ENCODE measurements at places on chromosomes 4 and X.

DNA sequence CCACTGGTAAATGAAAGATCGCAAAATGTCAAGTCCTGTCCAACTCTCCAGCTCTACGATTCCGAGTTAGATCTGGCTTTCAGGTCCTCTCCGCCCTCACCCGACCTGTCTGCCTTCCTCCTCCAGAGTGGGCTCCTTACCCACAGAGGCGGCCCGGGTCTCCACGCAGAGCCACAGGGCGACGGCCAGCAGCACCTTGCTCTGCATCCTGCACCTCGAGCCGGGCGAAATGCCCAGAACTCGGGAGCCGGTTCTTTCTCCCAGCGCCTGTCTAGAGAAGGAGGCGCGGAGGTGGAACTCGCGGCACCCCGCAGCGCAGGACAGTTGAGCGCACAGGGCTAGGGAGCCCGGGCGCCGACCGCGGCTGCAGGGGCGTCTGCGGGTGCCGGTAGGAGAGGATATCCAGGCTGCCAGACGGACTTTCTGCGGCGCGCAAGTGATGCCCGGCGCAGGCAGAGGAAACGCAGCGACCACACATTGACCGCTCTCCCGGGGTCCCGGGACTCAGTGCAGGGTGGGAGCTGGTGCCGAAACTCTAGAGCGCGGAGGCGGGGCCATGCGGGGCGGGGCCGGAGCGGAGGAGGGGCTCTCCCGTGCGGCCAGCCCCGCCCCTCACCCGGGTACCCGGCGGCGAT, at the start of gene KDR:
Gene KDR (minus strand): TSS at position 509 of the 635 bp plus-strand sequence. CDS start 302 bp downstream, at position 207.
- DNase-seq: no peak

DNA sequence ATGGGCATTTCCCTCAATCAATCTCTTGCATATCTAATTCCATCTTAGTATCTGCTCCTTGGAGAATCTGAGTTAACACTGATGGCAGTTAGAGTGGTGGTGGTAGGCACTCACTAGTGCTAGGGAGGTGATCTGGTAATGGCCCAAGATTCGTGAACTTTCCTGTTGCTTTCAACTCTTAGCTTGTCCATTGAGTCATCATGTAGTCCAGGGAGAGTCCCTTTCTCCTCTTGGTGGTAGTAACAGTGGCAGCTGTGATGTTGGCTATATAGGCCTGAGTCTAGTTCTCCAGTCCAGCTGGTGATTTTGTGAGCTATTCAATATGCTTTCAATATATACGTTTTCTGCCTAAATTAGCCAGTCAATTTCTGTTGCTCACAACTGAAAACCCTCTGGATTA, 7.0 kb upstream of the XKRX start:
- DNase-seq: no peak

DNA sequence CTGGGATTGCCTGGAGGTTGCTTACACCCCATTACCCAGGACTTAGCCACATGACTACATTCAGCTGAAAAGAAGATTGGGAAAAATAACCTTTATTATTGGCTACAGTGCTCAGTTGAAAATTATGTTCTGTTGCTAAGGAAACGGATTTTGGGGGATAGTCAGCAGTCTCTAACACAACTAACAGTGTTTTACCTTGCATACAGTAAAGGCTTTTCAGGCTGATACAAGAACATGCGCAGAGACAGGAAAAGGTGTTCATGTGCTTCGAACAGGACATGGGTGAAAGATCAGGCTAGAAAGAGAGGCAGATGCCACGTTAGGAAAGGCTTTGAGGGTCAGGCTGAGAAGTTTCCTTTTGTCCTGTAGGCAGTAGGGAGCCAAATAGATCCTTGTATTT, 14.8 kb upstream of the RHOH start:
- DNase-seq: no peak

DNA sequence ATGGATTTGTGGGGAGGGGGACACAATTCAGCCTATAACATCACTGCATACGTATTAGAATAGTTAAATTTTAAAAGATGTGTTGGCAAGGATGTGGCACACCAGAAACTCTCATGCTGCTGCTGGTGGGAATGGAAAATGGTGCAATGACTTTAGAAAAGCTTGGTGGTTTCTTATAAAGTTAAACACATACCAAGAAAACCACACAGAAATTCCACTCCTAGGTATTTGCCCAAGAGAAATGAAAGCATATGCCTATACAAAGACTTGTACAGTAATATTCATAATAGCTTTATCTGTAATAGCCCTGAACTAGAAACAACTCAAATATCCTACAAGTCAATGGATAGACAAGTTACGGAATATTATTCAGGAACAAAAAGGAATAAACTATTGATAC, 71.3 kb upstream of the PDHA1 start:
- no peak for DNase-seq

GRCh38 chr4:28600958-28601357, 1740.3 kb downstream of the STIM2 start:
- DNase-seq: no peak

DNA sequence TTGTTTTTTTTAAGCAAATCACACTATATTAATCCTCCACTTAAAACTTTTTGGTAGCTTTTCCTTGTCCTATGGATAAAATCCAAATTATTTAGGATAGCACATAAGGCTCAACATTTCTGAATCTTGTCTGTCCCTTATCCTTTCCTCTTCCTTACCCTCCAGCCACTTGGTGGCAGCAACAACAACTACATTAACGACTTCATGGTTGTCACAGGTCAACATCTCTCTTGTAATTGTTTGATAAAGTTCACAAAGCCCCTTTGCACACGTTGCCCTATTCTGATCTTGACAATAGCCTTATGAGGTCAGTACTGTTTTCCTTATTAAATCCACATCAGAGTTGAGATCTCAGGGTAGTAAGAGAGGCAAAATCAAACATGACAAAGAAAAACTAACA, 269.0 kb upstream of the PABPC4L start:
- no peak for DNase-seq

GRCh38 chrX:24146283-24146949, 3.1 kb upstream of the ZFX start:
- DNase-seq: no peak

GRCh38 chrX:93585661-93586060, 87.7 kb downstream of the NAP1L3 start:
- DNase-seq: no peak

DNA sequence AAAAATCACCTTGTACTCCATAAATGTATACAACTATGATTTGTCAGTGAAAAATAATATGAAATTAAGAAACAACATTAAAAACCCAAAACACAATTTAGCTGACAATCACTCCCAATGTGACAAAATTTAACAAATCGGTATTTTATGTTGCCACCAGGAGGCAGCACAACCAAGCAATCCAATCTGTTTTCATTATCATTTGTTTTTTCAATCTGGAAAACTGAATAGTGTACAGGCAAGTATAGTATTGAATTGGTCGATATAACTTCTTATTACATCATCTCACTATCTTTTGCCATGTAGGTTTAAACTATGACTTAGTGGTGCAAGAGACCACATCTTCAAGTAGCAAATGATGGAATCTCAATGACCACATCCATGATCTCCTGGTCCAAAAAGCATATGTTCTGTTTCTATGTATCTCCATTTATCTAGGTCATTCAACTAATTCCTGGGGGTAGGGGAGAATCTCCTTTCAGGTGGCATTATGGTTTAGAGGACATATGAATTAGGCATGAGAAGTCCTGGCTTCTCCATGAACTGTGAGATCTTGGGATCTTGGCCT, 112.9 kb upstream of the AGA start:
- no peak for DNase-seq

- no peak for DNase-seq
Measured at GRCh38 chr4:157270108-157270507, 49.6 kb downstream of the GRIA2 start.

GRCh38 chrX:7074148-7074907, 73.2 kb upstream of the STS start:
- DNase-seq: no peak

GRCh38 chr4:3223956-3224748, 24.8 kb upstream of the MSANTD1 start:
- no peak for DNase-seq

DNA sequence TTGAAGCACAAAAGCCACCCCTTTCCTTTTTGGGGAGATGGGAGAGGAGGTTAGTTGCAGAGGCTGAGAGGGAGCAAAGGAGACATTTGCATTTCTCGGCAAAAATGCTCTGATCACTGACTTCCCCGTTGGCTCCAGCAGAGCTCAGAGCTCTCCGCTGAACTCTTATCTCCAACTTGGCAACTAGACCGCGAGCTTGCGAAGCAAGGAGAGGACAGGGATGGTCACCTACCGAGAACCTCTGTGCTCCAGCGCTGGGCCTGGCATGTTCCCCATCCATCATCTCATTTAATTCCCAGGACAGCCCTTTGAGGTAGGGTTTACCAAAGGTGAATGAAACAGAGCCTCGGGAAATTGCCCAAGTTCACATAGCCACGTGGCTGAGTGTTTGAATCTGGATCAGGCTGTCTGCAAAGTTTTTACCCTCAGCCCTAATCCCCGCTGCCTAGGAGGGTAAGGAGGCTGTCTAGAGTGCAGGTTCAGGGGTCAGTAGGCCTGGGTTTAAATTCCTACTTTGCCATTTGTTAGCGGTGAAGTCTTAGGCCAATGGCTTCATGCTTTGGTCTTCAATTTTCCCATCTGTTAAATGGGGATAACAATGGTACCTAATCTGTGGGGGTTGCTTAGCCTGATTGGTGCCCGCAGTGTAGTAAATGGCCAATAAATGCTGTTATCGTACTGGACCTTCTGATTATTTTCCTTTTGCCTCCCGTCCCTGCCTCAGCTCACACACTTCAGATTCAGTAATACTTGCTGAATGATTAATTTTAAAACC, 3.8 kb upstream of the CITED1 start:
- no peak for DNase-seq

DNA sequence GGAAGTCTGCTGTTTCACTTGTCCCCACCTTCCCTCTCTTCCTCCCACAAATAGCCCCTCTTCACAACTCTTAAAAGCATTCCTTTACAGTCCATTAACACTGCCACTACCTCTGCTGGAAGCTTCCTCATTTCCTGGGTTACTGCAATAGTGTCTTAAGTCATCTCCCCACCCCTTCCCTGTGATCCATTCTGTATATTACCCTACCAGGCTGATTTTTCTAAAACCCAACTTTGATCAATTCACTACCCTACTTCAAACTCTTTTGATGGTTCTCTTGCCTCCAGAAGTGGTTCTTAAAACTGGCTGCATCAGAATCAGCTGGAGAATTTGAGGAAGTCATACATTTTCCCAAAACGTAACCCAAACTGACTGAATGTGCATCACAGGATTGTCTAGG, 8.8 kb upstream of the XIAP start:
- no peak for DNase-seq

- DNase-seq: no peak
Measured at GRCh38 chr4:30821859-30822612, 101.9 kb downstream of the PCDH7 start.

GRCh38 chr4:113462286-113462685, 299.3 kb downstream of the CAMK2D start:
- DNase-seq: no peak

GRCh38 chrX:64192040-64192439, 13.5 kb downstream of the AMER1 start:
- no peak for DNase-seq

GRCh38 chr4:100489305-100489704, 28.5 kb downstream of the EMCN start:
- no peak for DNase-seq

DNA sequence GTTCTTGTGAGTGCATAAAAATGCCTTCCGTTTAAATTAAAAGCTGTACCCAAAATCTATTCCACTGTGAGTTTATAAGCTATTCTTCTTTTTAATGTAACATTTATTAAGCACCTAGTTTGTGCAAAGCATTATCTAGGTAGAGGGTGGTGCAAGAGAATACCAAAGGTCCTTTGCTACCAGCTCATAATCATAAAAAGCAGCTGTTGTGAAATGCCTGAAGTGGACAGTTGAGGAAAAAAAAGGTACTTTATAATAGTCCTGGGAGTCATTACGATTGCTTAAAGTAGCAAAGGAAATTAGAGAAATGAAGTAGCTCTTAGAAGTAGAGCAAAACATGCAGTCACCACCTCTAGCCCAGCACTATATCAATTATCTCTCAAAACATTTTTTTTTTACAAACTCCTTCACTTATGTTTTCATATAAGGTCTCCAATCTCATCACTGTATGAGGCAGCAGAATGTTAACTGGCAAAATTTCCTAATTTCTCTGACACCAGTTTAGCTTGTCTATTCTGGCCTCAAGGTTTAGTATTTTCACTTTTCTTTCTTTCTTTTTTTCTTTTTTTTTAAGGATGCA, 2.1 kb downstream of the MBNL3 start:
- no peak for DNase-seq

GRCh38 chr4:184617600-184618196, 31.5 kb downstream of the CASP3 start:
- no peak for DNase-seq

DNA sequence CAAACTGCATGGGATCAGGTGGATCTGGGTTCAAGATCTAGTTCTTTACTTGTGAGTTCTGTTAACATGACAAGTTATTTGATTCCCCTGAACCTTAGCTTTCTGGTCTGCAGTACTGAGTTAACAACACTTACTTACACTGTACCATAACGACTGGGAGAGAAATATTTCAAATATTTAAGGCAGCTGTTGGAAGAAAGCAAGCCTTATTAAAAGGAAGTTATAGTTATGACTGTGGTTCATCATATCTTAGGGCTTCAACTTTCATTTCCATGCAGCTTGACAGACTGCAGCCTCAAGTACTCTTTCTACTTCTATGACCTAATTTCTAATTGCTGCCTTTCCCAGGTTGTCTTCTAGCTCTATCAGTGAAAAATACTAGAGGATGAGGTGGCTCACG, 40.0 kb upstream of the PDGFRA start:
- no peak for DNase-seq

DNA sequence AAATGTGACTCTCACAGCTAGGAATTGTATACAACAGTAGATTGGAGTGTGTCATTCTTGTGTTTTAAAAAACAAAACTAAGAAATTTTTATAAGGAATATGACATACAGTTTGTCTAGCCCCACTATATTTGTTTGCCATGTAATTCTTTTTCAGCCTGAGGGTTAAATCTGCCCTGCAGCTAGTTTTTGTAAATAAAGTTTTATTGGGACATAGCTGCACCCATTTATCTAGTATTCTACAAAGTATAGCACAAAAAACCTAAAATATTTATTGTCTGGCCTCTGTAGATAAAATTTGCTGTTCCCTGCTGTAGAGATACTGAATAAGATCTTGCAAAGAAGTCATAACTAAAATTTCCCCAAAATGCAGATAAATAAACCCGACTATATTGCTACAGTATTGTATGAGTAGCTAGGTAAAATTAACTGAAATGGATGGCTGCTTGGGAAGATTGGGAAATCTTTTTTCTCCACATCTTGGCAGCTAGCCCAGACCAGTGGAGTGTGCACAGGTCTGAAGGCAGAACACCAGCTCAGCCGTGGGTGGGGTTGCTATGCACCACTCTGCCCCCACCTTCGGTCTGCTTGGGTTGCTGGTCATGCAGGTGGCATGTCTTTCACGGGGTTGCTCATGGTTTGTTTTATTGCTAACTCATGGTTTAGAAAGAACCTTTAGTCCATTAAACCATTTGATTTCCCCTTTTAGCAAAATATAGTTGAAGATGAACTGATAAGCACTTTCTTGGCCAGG, 127.9 kb downstream of the KLHL8 start:
- no peak for DNase-seq

Measured in activated CD8-positive, alpha-beta memory T cell treated with anti-CD3 and anti-CD28 coated beads for 1 hour (primary cell).